ENCODE measurements at places on chromosomes 16 and 17. TPM values are rescaled to one million over a fixed set of nuclear protein-coding genes. Genes with fewer than 3 reads are reported as not detected.
A peak's percentile ranks its signal among the peaks of the same experiment; 100 is the strongest.

DNA sequence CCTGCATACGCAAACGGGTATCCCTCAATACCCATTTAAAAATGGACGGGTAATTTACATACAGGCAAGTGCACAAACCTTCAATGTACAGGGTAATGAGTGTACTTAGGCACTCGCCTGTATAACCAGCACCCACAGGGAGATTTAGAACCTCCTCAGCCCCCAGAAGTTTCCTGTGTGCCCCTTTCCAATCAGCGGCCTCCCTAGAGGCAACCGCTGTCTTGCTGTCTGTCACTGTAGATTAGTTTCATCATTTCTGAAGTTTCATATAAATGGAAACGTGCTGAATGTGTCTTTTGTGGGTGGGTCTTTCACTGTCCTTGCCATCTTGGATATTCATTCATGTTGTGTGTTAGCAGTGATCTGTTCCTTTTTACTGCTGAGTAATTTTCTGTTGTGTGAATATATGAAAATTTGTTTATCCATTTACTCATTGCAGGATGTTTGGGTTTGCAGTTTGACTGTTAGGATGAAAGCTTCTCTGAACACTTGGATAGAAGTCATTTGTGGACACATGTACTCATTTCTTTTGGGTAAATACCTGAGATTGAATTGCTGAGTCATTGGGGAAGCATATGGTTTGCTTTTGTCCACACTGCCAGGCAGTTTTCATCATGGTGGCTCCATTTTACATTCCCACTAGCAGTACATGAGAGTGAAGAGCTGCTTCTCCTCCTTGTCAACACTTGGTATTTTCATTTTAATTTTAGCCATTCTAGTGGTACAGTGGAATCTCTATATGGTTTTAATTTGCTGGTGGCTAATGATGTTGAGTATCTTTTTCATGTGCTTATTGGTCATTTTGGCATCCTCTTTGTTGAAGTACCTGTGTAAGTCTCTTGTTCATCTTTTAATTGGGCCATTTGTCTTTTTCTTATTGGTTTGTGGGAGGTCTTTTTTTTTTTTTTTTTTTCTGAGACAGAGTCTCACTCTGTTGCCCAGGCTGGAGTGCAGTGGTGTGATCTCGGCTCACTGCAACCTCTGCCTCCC is 2.1 kb upstream of the ADCY7 start:
- peak; percentile 69 for DNase-seq

- no peak for DNase-seq
These were observed 15.9 kb upstream of the ZFHX3 start for GRCh38 chr16:73063854-73064211.

DNA sequence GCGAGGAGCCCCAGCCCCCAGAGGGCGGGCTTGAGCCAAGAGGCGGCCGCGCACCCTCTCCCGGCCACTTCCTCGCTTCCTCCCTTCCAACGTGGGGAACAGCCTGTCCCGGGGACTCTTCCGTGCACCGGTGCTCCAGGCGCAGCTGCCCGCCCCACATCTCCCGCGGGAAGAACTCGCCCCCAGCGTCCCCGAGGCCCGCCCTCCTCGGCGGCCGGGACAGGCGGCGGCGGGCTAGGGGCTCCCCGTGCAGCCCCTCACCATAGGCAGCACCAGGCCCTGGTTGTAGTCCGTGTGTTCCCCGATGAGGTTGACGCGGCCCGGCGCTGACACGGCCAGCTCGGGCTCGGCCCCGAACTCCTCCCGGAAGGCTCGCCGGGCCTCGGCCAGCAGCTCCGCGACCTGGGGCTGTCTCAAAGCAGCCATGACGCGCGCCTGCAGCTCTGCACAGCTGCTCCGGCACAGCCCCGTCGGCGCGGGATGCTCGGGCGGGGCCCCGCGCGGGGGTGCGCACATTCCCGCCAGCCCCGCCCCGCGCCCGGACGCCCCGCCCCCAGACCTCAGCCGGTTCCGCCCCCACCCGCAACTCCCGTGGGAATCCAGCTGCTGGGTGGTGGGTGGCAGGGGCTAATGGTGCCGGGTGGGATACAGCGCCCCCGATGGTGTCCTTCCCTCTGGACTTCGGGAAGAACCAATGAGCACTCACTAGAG is at the start of gene GALK1:
GALK1 (minus strand) TSS at position 482 of the 711 bp plus-strand sequence; CDS start at position 426, 56 bp downstream.
- DNase-seq: peak; percentile 81

TAOK1 gene
- 33.5 TPM for total RNA-seq

SCGB1C2 gene
- total RNA-seq: not detected

DNA sequence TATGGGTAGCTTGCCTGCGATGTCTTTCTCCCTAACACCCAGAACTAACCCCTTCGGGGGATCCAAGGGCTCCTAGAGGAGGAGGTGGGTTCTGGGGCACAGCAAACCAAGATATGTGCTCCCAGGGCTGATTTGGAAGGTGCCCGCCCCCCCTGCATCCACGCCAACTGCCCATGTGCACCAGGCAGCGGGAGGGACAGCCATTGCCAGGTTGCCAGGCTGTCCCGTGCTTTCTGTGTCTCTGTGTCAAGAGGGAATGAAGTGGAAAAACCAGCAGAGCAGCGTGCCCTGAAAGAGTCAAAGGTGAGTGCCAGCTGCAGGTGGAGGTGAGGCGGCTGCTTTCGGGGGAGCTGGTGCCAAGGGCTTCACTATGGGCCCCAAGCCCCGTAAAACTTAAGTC is 6.4 kb downstream of the TEKT5 start:
- no peak for DNase-seq

PIP4K2B gene
- total RNA-seq: 30.9 TPM

DNA sequence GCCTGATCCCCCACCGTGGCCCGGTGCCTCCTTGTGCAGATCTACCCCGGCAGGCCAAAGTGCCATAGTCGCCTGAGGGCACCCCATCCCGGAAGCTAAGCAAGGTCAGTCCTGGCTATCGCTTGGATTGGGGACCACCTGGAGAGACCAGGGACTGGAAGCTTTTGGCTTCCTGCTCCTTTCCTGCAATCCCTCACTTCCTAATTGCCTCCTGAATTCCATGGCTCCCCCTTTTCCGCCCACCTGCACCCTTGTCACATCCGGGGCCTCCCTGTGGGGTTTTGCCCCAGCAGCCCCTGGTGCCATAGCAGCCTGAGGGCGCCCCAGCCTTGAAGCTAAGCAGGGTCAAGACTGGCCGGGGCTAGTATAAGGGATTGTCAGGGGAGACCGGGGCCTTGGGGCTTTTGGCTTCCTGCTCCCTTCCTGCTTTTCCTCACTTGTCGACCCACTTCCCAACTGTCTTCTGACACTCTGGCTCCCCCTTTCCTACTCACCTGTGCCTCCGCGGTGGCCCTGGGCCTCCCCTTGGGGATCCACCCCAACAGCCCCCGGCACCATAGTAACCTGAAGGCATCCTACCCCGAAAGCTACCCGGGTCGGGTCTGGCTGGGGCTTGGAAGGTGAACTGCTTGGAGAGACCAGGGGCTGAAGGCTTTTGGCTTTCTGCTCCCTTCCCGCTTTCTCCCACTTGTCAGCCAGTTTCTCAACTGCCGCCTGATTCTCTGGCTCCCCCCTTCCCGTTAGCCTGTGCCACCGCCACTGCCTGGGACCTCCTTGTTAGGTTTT is 2293.6 kb downstream of the TP53TG3F start:
- no peak for DNase-seq

DNA sequence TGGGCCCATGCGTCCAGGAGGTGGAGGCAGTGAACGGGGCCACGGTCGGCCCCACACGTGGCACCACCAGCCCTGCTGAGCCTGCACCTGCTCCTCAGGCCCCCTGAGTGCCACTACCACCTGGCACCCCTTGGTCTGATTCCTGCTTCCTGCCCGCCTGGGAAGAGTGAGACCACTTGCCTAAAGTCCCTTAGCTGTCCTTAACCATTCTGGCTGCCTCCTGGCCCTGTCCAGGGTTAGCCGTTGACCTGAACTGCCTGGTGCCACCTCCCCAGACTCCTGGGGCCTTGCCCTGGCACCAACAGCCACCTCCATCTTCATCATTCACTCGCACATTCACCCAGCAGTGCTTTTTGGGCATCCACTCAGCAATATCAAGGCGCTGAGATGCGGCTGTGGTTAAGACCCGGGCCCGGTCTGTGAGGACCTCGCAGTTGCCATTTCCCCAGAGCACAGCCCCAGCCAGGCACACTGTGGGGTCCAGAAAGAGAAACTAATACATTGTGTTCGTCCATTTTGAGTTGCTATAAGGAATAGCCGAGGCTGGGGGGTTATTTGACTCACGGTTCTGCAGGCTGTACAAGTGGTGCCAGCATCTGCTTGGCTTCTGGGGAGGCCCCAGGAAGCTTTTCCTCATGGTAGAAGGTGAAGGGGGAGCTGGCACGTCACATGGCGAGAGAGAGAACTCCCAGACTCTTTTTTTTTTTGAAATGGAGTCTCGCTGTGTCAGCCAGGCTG is 318.4 kb downstream of the SEC14L1 start:
- DNase-seq: peak; percentile 60

GRCh38 chr17:2635241-2635640 is 41.8 kb downstream of the PAFAH1B1 start:
- no peak for DNase-seq
